ENCODE measurements at places on chromosomes 5 and 9. TPM values are rescaled to one million over a fixed set of nuclear protein-coding genes. Genes with fewer than 3 reads are reported as not detected.

- DNase-seq = no peak
- H3K27me3 ChIP-seq = peaks cover 2% of the 10 kb centered on the region
- no peaks in the 10 kb centered on the region for H3K36me3 ChIP-seq
- H3K4me3 ChIP-seq = no peak overlapping the region
Measured at GRCh38 chr5:34703767-34704713, 47.9 kb downstream of the RAI14 start.

- peaks cover 17% of the 10 kb centered on the region for H3K27me3 ChIP-seq
- DNase-seq = peak; percentile 91
- H3K4me3 ChIP-seq = no peak overlapping the region
- H3K36me3 ChIP-seq = no peaks in the 10 kb centered on the region
- peaks cover 14% of the 10 kb centered on the region for H3K4me1 ChIP-seq
Measured at GRCh38 chr9:126705767-126706697, 92.3 kb downstream of the LMX1B start.

GRCh38 chr9:108579757-108580439 lies 275.9 kb downstream of the ACTL7B start:
- no peaks in the 10 kb centered on the region for H3K4me1 ChIP-seq
- no peak overlapping the region for H3K4me3 ChIP-seq
- no peak for DNase-seq
- H3K36me3 ChIP-seq = no peaks in the 10 kb centered on the region
- no peaks in the 10 kb centered on the region for H3K27me3 ChIP-seq
- H3K27ac ChIP-seq = no peak overlapping the region

- DNase-seq = no peak
- no peaks in the 10 kb centered on the region for H3K4me1 ChIP-seq
- H3K27me3 ChIP-seq = no peaks in the 10 kb centered on the region
- no peak overlapping the region for H3K4me3 ChIP-seq
Measured at GRCh38 chr5:56638061-56638621, 177.2 kb upstream of the MAP3K1 start.

DNA sequence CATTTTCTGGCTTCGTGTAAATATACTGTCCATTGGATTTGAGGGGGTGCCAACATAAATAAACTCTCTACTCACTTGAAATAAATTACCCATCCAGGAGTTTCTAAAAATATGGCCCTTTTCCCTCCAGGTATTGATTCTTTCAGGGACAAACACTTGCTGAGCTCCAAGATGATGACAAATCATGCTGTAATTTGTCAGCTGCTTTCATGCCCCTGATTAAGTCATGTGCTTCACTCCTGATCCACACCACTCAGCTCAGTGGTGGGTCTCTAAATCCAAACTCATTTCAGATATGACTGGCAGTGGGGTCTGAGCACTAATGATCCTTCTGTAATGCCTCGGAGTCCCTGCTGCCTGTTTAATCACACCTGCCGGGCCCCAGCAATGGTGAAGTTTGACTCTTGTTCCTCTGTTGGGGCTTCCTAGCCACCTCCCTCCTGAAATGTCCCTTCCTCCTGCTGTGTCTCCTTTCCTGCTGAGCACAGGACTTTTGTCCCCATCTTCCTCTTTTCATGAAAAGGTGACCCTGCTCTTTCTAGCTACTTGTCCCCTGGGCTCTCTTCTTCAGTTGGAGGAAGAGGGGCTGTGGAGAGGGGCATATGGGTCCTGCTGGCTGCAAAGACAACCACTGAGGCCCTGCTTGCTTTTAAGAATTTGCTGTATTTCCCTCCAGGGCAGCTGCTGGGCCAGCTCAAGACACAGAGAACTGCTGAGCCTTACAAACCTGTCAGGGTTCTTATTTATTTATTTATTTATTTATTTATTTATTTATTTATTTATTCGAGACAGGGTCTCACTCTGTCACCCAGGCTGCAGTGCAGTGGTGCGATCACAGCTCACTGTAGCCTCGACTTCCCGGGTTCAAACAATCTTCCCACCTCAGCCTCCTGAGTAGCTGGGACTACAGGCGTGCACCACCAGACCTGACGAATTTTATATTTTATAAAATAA lies 200.0 kb downstream of the ATP10B start:
- no peaks in the 10 kb centered on the region for H3K4me1 ChIP-seq
- no peak for DNase-seq
- no peak overlapping the region for H3K4me3 ChIP-seq

Gene SRD5A1
- 12.4 TPM for total RNA-seq

Gene C9orf72
- total RNA-seq = 7.0 TPM
